Heart left ventricle (tissue), 16 donors: ENCODE measurements at places on chromosomes 1 and 21.

- peak; percentile 77 for DNase-seq
Observed at GRCh38 chr1:34851431-34852105, 8.0 kb downstream of the SMIM12 start.

DNA sequence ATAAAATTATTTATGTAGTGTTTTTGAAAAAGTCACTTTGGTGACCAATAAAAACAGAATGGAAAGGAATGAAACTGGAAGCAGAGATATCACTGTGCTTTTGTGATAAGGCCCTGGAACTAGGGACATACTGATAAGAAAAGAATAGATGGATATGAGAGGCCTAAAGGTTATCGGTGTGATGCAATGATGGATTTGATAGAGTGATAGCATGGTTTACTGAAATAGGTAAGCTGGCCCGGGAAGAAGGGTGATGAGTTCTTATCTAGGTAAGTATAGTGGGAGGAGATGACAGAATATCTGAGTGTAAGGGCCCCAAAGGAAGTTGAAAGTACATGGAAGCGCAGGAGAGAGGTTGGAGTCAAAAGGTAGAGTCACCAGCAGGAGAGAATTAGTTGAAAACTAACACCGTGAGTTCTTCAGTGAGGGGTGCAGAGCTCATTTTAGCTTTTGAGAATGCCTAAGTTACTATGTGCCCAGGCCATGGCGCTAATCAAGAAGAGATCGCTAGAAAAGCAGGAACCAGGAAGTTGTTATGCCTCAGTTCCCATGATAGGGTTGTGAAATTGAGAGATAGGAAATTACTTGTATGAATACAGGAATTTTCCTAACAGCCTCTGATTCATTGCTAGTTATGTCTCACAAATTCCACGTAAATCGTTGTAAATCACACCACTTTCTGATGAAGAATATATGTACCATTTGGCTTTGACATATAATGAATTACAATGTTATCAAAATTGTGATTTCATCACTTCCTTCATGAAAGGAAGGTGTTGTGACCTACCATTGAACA lies 115.3 kb downstream of the PLA2G4A start:
- no peak for DNase-seq

- DNase-seq, result no peak
Observed at GRCh38 chr21:44379515-44379848, 26.1 kb downstream of the TRPM2 start.

DNA sequence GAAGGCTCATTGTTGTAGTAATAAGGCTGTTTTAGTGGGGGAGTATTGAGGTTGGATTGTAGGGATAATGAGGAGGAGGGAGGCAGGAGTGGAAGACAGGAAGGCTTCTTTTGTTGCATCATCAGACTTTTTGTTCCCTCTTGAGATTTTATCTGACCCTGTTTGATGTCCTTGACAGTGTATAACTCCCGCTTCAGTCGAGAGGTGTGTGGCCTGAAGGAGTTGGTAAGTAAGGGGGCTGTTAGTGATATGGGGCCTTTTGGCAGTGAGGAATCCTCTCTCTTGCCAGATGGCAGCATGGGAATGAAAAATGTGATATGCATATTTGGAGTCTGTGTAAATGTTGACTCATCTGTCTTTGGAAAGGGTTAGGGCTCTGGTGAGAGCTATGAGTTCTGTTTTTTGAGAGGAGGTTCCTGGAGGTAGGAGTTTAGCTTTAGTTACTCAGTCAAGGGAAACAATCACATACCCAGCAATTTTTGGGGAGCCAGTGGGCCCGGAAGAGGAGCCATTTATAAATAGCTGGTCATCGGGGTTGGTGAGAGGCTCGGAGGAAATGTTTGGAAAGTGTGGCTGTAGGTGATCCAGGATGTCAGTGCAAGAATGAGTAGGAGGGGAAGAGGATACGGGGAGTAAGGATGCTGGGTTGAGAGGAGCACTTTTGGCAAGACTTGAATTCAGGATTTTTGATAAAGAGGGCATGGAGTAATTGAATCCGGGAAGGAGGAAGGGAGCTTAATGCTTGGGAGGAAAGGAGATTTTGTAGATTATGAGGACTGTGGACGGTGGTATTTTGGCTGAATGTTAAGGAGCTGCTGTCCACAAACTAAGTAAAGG lies 136.7 kb upstream of the ETV3 start:
- no peak for DNase-seq

GRCh38 chr1:68379085-68379478 lies 70.7 kb downstream of the RPE65 start:
- no peak for DNase-seq

DNA sequence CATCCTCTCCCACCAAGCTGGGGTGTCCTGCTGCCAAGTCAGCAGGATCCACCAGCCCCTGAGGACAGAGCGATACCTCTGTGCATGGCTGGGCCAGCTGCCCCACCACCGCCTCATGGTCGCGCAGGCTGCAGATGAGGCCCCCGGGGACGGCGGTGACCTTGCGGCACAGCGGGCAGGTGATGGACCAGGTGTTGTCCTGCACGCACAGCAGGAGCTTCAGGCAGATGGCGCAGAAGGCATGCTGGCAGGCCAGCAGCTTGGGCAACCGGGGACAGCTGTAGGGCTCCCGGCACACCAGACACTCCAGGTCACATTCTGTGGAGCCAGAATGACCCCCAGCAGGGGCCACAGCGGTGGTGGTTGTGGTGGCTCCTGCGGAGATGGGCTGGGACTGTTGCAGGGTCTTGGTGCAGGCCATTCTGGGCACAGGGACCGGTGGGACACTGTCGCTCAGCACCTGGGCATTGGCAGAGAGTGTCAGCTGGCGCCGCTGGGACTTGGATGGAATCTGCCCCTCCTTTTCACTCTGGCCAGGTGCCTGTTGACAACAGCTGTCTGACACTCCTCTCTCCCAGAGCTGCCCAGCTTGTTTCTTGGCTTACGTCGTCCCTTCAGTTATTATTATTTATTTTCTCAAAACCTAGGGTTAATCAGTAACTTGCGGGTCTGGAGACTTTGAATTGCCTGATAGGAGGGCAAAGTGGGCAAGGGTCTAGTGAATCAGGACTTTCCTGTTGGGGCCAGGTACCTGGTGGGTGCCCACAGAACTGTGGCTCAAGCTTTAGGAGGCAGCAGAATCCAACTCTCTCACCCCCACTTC lies at the start of gene RNF186:
Gene RNF186, minus strand, starts transcription at position 603 of the 823 bp plus-strand sequence. Its CDS starts 182 bp downstream, at position 421.
- DNase-seq, result no peak

DNA sequence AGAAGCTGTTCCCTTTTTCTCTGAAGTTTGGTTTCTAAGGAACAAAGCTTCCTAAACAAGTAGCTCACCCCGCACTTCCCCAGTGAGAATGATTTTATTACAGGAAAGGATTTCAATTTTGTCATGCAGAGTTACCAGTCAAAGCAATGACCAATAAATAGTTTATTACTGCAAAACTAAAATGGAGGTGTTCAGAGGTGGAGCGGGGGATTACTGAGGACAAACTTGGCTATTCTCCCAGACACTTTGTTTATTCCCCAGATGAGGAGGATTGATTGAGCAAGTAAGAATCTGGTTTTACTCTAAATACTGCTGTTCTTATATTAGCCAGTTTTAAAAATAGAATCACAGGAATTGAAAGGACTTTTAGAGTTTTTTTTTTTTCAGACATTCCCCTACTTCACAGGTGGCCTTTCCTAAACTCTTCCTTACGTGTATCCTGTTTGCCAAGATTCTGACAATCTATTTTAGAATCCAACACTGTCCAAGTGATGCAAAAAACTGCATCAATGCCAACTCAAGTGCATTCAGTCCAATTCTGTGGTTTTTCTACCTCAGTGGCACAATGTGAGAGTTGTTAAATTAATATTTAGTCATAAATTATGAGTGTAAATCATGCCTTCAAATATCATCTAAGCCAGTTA lies 136.1 kb downstream of the TNFSF18 start:
- no peak for DNase-seq

- no peak for DNase-seq
Observed at GRCh38 chr1:34828611-34829010, 30.9 kb downstream of the SMIM12 start.

DNA sequence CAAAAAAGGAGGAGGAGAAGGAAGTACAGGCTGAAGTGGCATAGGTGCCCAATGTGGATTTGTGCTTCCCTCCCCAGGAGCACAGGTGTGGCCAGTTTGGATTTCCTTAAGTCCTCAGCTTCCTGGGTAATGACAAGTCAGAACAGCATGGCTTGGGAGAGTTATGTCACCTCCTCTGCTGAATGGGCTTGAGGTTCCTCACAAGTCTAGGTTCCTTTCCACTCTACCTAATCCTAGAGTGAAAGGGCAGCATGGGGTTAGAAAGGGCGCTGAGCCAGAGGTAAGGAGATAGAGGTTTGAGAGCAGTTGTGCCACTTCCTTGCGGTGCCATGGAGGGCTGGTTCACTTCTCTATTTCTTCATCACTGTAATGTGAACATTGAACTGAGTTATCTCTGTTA lies 35.5 kb upstream of the IL20 start:
- DNase-seq, result no peak

DNA sequence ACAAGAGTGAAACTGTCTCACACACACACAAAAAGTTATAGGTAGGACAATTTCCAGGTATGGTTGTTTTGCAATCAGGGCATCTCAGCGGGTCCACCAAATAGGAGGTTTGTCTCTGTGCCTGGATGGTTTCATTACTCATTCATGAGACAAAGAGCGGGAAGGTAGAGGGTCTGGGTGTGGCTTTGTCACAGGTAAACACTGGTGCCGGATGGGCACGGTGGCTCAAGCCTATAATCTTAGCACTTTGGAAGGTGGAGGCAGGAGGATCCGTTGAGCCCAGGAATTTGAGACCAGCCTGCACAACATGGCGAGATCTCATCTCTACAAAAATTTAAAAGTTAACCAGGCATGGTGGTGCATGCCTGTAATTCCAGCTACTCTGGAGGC lies 16.3 kb upstream of the ERVH48-1 start:
- DNase-seq, result no peak

DNA sequence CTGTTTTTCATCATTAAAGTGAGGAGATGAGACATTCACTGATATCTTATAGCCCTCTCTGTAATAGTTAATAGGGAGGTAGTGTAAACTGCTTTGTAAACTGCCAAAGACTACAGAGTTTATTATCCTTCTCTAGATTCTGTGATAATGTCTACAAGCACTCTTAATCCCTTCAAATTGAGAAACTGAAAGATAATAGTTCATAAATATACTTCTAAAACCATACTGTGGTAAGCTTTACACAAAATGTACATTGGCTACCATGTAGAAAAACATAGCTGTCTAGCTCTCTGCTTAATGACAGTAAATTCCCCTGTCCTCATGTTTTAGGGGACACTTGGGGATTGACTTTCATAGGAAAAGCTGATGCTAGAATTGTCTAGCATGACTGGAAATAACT lies 39.6 kb downstream of the CXADR start:
- no peak for DNase-seq

- no peak for DNase-seq
Observed at GRCh38 chr1:238672262-238672661, 714.1 kb upstream of the CHRM3 start.

- no peak for DNase-seq
Observed at GRCh38 chr1:24920533-24920925, 9.5 kb downstream of the RUNX3 start.

- no peak for DNase-seq
Observed at GRCh38 chr1:205375835-205376545, 19.3 kb upstream of the KLHDC8A start.

DNA sequence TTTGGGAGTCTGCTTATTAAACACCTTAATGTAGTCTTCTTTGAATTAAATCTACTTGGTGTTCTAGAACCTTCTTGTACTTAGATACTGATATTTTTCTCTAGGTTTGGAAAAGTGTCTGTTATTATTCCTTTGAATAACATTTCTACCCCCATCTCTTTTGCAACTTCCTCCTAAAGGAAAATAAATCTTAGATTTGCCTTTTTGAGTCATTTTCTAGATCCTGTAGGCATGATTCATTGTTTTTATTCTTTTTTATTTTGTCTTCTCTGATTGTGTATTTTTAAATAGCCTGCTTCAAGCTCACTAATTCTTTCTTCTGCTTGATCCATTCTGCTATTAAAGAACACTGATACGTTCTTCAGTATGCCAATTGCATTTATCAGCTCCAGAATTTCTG lies 155.9 kb upstream of the NEGR1 start:
- no peak for DNase-seq

DNA sequence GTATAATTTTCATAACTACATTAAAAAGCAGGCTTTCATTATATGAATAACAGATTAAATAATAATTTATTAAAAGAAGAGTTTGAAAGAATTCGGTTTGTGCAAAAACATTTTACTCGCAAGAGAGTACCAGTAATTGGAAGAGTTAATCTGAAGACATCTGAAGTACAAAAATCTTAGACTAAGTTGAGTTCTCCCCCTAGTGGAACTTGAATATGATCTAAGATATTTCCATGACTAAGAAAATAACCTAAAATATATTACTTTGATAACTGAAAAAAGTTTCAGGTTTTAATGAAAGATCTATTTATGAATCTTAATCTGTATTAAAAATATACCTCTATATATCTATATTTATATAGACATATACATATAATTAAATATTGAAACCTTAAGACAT lies 112.5 kb upstream of the GFI1 start:
- no peak for DNase-seq

DNA sequence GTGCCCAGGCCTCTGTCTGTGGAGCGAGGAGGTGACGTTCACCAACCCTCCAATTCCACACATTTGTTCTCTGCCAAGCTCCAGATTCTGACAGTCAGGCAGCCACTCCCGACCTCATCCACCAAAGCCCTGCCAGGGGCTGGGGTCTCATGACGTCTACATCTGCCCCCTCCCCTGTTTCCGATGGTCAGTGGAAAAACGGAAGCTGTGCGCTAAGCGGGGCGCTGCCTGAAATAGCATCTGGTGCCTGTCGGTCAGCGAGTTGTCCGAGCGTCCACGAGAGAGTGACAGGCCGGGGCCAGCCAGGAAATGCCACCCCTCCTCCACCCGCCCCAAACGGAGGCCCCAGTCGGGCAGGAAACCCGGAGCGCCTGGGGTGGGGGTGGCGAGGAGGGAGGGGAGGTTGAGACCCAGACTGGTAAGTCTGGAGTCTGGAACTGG lies 3.2 kb upstream of the TAL1 start:
- peak; percentile 64 for DNase-seq

- no peak for DNase-seq
Observed at GRCh38 chr1:225454733-225455132, 26.9 kb upstream of the LBR start.

- DNase-seq, result no peak
Observed at GRCh38 chr1:169347688-169348382, 19.8 kb downstream of the NME7 start.

- DNase-seq, result no peak
Observed at GRCh38 chr1:184593597-184593996, 161.1 kb downstream of the EDEM3 start.

DNA sequence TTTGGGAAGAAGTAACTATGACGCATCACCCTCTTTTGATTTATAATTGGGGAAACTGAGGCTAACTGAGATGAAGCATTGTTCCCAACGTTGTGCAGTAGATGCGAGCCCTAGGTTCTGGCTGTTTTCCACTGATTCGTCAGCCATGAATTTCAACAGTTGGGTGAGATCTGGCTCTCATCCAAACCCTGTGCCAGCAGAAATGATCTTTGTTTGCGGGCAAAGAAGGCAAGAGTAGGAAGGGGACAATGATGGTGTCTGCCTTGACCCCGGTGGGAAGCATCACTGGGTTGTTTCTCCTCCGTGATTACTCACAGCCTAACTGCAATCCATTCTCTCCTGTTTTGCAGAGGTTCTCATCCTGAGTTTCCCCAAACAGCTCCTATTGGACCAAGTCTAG lies 142.3 kb downstream of the MIS18A start:
- no peak for DNase-seq

GRCh38 chr1:209755926-209756614 lies at the start of gene TRAF3IP3:
Gene TRAF3IP3 (plus strand): TSS chr1:209756053. CDS start chr1:209760040, 3,987 bp downstream.
- DNase-seq, result peak; percentile 40

- DNase-seq, result no peak
Observed at GRCh38 chr1:86227026-86227425, 70.5 kb upstream of the COL24A1 start.

GRCh38 chr1:239392271-239392670 lies 5.9 kb downstream of the CHRM3 start:
- DNase-seq, result no peak
